ENCODE measurements at places on chromosomes 5 and 9. TPM values are rescaled to one million over a fixed set of nuclear protein-coding genes. Genes with fewer than 3 reads are reported as not detected.

The ZNF879 gene
- 2.4 TPM for total RNA-seq

The AQP3 gene
- 1.6 TPM for total RNA-seq

The SLCO6A1 gene
- total RNA-seq = not detected

The SLC45A2 gene
- total RNA-seq = not detected

The ITK gene
- 152 TPM for total RNA-seq
